GM23338 (cell line): ENCODE measurements at places on chromosomes 13 and 19. TPM values are rescaled to one million over a fixed set of nuclear protein-coding genes. Genes with fewer than 3 reads are reported as not detected.

Gene BICRA
- 7.0 and 8.2 TPM in 2 replicates for polyA plus RNA-seq

Gene SIGLEC12
- not detected in 2 replicates for polyA plus RNA-seq

Gene MYDGF
- 99.5 and 99.7 TPM in 2 replicates for polyA plus RNA-seq

Gene GRIN3B
- 0.11 and 0.28 TPM in 2 replicates for polyA plus RNA-seq

Gene ADAMTSL5
- polyA plus RNA-seq = 0.70 and 0.97 TPM in 2 replicates

Gene KLK7
- polyA plus RNA-seq = 1.1 and 1.5 TPM in 2 replicates

DNA sequence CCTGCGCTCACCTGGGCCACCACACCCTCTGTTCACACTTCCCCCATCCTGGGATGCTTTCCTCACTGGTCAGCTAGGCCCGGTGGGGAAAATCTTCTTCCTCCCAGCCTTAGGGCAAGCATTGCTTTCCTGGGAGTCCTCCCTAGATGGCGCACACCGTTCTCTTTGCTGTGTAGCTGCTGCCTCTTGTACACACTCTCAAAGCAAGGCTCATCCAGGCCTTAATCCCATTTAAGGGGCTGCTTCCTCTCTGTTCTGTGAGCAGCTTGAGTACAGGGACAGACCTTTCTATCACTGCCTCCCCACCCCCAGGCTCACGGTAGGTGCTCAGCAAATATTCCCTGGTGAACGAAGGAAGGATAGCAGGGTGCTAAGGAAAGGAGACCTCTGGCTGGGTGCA is 11.1 kb downstream of the SLC7A10 start:
- no peaks in the 10 kb centered on the region for H3K4me1 ChIP-seq
- H3K36me3 ChIP-seq = no peaks in the 10 kb centered on the region
- no peaks in the 10 kb centered on the region for H3K27me3 ChIP-seq
- no peak overlapping the region for H3K4me3 ChIP-seq
- peak; percentile 80 for DNase-seq

DNA sequence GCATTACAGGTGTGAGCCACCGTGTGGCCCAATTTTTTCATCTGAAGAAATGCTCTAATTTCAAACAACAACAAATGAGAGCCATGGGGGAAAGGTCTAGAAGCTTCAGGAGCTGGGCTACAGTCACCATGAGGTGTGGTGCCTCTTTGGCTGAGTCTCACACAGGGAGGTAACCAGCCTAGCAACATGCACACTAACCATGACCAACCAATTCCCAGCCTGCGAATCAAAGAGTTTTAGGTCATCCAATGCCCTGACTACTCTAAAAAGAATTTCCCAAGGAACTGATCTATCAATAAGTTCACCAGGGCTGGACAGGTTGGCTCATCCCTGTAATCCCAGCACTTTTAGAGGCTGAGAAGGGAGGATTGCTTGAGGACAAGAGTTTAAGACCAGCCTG is 29.9 kb downstream of the PBX4 start:
- H3K27me3 ChIP-seq = no peaks in the 10 kb centered on the region
- H3K4me1 ChIP-seq = peaks cover 14% of the 10 kb centered on the region
- no peak for DNase-seq
- no peaks in the 10 kb centered on the region for H3K36me3 ChIP-seq
- H3K27ac ChIP-seq = no peak overlapping the region
- no peak overlapping the region for H3K4me3 ChIP-seq

- H3K4me3 ChIP-seq = peak overlapping the region; percentile 48
- no peak overlapping the region for H3K27ac ChIP-seq
- peak; percentile 97 for DNase-seq
These were observed 17.9 kb upstream of the ZNF175 start for GRCh38 chr19:51552996-51553725.

DNA sequence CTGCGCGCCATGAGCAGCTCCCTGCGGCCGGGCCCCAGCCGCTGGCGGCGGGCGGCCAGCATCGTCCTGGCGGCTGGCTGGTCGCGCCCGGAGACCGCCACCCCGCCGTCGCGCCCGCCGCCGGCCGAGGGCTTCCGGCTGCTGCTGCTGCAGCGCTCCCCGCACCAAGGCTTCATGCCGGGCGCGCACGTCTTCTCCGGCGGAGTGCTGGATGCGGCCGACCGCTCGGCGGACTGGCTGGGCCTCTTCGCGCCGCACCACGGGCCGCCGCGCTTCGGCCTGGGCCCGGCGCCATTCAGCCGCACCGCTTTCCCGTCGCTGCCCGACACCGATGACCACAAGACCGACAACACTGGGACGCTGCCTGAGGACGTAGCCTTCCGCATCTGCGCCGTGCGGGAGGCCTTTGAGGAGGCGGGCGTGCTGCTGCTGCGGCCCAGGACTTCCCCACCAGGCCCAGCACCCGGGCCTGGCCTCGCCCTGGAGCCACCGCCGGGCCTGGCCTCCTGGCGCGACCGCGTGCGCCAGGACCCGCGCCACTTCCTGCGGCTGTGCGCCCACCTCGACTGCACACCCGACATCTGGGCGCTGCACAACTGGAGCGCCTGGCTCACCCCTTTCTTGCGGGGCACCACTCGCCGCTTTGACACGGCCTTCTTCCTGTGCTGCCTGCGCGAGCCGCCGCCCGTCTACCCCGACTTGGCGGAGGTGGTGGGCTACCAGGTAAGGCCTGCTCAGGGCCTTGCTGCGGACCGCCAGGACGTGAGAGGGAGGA is 518 bp downstream of the NUDT19 start:
- H3K36me3 ChIP-seq = peaks cover 8% of the 10 kb centered on the region; the same call in 1 of the 2 replicates
- peak; percentile 65 for DNase-seq
- no peak overlapping the region for H3K27ac ChIP-seq
- H3K27me3 ChIP-seq = peaks cover 29% of the 10 kb centered on the region

DNA sequence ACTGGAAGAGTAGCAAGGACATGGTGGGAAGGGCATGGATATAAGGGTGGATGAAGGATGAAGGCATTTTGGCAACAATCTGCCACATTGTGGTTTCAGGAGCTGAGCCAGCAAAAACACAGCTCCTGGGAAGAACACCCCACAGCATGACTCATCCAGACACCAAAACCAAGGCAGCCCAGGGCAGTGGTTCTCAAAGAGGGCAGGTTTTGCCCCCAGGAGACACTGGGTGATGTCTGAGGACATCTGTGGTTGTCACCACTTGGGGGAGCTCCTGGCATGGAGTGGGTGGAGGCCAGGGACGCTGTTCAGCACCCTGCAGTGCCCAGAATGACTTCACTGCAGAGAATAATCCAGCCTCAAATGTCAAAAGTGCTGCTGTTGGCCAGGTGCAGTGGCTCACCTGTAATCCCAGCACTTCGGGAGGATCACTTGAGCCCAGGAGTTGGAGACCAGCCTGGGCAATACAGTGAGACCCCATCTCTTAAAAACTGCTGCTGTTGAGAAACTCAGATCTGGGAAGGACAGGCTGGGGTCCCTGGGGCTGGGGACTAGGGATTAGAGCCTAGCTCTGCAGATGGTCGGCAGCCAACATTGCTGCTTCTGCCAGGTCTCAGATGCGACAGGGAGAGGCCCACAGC is 16.1 kb downstream of the ZFR2 start:
- DNase-seq = no peak
- H3K36me3 ChIP-seq = 0 out of 2 replicates have a peak, but pooled peaks cover 4% of the 10 kb centered on the region
- no peak overlapping the region for H3K4me3 ChIP-seq
- H3K27ac ChIP-seq = no peak overlapping the region

DNA sequence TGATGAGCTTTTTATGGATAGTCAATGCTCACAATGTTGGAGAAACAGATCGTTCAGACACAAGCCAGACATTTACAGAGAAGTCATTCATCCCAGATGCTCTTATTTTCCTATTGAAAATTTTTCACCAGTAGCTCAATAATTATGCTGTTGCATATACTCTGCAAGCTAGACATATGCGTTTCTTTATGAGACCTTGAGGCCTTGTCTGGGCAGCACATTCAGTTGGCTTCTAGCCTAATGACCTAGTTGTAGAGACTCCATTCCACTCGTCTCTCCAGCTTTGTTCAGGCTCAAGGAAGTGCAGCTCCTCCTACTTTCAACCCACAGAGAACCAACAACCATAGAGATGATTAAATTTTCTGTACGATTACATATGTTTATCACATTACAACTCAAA is 237.7 kb downstream of the MZT1 start:
- no peaks in the 10 kb centered on the region for H3K27me3 ChIP-seq
- no peaks in the 10 kb centered on the region for H3K4me1 ChIP-seq
- no peaks in the 10 kb centered on the region for H3K36me3 ChIP-seq
- no peak for DNase-seq
- no peak overlapping the region for H3K27ac ChIP-seq
- no peak overlapping the region for H3K4me3 ChIP-seq

DNA sequence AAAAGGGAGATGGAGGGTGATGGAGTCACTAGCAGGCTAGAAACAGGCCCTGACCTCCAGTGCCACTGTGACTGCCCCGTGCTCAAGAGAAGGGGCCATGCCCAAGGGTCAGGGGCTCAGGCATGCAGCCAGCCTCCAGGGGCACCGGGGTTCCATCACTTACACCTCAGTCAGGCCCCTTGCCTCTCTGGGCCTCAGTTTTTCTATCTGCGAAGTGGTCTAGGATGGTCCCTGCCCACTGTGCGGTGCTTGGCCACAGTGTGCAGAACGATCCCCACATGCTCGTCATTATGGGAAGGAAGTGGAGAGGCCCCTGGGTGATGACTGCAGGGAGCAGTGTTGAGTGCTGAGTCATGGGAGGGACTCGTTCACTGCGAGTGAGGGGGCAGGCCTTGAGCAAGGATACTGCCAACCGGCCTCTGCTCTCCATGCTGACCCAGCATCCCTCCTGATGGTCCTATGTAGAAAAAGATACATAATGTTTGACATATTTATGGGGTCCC is 23.1 kb downstream of the TMED1 start:
- no peaks in the 10 kb centered on the region for H3K4me1 ChIP-seq
- no peak overlapping the region for H3K4me3 ChIP-seq
- DNase-seq = no peak

DNA sequence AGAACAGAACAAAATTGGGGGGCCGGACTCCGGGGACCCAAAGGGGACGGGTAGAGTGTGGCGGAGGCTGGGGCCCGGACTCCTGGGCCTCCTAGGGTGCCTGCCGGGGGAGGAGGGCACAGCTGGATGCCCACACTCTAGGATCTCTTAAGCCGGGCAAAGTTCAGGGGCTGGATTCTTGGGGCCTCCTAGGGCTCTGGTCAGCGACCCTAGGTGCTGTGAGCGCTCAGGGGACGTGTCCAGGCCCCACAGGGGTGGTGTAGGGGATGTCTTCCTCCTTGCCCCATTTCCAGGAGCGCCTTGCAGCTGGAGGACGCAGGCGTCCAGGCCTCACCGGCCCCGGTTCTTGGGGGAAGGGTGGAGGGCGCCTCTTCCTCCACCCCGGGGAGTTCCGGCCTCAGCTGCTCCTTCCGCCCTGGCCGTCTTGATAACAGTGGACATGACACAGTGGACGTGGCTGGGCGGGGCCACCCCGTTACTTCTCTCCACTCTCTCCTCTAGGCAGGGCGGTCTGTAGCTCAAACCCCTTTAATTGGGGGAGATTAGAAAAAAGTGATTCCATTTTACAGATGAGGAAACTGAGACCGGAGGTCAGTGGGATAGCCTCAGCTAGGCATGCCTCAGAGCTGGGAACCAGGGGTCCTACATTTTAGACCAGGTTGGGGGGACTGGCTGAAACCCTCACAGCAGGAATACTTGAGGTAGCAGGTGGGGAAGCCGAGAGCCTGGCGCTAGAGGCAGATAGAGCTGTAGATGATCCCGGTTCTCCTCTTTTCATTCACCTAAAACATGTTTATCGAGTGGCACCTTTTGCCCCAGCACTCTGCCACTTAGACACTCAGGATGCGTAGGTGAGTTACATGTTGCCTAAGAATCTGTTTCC is 705 bp downstream of the STXBP2 start:
- H3K27ac ChIP-seq = no peak overlapping the region
- DNase-seq = no peak

DNA sequence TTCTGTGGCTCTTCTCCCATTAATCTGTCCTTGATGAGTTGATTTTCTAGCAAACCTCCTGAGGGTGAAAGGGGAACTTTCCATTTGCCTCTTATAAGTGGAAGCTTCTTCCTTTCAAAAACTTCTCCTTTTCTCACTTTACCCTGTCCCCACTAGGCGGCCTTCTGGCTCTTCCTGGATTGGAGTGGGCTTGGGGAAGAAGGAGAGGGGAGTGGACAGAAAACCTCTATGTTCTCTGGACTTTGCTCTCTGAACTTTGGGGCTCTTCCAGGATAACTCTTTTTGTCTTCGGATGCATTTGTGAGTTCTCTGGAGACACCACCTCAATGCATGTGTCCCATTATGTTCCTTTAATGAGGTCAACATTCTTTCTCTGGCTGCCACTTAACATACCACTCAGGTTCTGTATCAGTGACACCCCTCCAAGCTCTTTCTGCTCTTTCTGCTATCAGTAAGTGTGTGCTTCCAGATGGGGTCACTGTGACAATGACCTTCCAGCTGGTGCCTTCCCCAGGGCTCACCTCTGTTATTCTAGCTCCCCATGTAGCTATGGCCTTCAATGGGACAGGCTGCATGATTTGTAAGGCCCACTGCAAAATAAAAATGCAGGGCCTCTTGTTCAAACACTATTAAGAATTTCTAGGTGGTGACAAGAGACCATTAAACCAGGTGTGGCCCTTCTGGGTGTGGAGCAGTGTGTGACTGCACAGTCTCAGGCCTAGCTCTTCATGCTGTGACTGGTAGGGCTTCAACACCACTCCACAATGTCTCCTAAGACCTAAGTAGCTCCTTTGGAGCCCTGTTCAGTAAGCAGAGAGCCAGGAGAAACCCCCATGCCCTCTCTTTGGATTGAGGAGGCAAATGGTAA is 389.2 kb downstream of the EFNB2 start:
- no peak overlapping the region for H3K27ac ChIP-seq
- H3K36me3 ChIP-seq = no peaks in the 10 kb centered on the region
- H3K4me3 ChIP-seq = no peak overlapping the region
- no peaks in the 10 kb centered on the region for H3K27me3 ChIP-seq
- peaks cover 32% of the 10 kb centered on the region for H3K4me1 ChIP-seq
- no peak for DNase-seq

GRCh38 chr13:49627831-49628652 is at the start of gene ARL11:
Gene ARL11 (plus strand): TSS chr13:49628507. CDS start chr13:49630448, 1,941 bp downstream.
- no peaks in the 10 kb centered on the region for H3K27me3 ChIP-seq
- peak within 1 kb of the TSS; percentile 45; the same call in 1 of the 2 replicates for H3K4me3 ChIP-seq
- DNase-seq = peak; percentile 90
- no peak within 1 kb of the TSS for H3K27ac ChIP-seq
- H3K36me3 ChIP-seq = no peaks in the 10 kb centered on the region

GRCh38 chr13:111339366-111340143 is 19.1 kb downstream of the TEX29 start:
- DNase-seq = no peak
- H3K27ac ChIP-seq = no peak overlapping the region

GRCh38 chr13:110575322-110576069 is 14.0 kb upstream of the RAB20 start:
- no peaks in the 10 kb centered on the region for H3K27me3 ChIP-seq
- H3K27ac ChIP-seq = no peak overlapping the region
- H3K4me3 ChIP-seq = no peak overlapping the region
- H3K36me3 ChIP-seq = no peaks in the 10 kb centered on the region
- no peak for DNase-seq

DNA sequence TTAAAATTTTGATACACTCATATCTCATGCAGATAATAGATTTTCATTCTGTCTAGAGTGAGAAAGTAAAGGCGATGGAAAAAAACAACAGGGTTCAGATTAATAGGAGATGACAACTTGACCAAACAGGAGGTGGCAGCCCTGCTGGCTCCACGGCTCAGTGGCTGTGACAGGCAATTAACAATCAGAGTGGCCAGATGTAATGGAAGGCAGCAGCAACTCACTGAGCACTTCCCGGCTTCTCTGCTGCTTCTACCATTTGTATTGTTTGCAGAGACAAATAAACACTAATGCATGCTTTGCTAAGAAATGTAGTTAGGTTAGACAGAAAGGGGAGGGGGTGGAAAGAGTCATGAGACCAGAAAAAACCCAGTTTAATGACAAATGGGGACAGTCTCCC is 473.0 kb upstream of the SLC10A2 start:
- DNase-seq = peak; percentile 26
- H3K27ac ChIP-seq = no peak overlapping the region
- H3K4me1 ChIP-seq = no peaks in the 10 kb centered on the region; the same call in 1 of the 2 replicates
- H3K36me3 ChIP-seq = 0 out of 2 replicates have a peak, but pooled peaks cover 3% of the 10 kb centered on the region
- no peak overlapping the region for H3K4me3 ChIP-seq
